ENCODE measurements at places on chromosomes 5 and 9.

GRCh38 chr5:106135473-106135872 lies 1535.3 kb downstream of the EFNA5 start:
- DNase-seq, result no peak

DNA sequence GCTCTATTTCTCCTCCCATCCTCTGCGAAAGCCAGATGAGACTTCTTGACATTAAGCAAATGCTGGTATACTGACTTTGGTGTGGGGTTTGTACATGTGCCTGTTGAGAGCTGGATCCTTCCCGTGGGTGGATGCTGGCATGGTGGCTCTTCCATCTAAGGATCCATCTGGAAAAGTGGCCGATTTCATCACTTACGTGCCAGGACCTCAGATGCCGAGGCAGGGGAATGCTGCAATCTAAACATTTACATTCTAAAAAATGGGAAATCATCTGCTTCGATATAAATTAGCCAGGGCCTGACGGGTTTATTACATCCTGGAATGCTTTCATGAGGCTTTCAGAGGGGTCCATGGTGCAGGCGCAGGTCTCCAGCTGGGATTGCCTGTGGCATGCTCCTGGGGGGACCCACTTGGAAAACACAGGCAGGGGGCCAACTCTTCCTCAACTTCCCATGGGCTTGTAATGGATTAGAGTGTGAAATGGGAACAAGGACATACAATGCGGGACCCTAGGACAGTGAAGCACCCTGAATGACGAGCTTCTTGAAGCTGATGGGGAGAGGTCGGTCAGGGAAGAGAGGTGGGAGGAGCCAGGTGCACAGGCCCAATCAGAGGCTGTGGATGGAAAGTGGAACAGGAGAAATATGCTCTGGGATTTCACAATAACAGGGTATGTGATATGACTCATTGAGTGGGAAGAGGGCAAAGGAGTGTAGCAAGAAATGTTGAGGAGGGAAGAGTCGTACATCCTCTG lies 105.5 kb upstream of the PITX1 start:
- peak; percentile 34 for DNase-seq

GRCh38 chr5:139904816-139905661 lies 109.4 kb downstream of the PSD2 start:
- DNase-seq, result no peak

DNA sequence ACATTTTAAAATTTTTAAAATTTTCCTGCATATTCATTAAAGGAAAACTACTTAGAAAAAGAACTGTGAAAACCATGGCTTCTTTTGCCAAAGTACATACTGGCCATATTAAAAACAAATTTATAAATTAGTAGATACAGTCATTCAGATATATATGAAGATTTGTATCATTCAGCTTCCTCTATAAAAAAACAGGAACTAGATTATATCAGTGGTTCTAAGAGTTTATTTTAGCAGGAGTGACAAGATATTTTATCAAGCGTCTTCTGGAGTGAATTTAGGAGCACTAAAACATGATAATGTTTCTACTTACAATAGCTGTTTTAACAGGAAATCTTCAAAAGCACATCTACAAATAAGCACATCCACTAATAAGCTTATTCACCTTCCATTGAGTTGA lies 171.4 kb downstream of the RAPGEF6 start:
- no peak for DNase-seq

DNA sequence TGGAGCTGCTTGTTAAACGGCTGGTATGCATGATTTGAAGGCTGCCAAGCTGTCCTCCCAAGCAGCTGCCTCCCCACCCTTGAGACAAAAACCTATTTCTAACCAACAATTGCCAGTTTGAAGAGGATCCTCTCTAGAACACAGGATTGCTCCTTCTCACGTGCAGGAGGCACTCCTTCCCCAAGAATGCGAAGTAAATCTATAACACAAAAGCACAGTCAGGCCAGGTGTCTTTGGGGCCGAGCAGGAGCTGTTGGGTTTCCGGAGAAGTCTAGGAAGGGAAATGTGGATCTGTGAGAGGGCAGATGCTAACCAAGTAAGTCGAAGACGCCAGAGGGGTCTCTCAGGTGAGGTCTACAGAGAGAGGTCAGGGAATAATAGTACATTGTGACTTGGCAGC lies 35.4 kb upstream of the GNPDA1 start:
- no peak for DNase-seq

- no peak for DNase-seq
These were observed 148.1 kb downstream of the MPDZ start for GRCh38 chr9:13131416-13131815.

- DNase-seq, result no peak
These were observed 246.7 kb downstream of the GAS1 start for GRCh38 chr9:86700629-86701028.

DNA sequence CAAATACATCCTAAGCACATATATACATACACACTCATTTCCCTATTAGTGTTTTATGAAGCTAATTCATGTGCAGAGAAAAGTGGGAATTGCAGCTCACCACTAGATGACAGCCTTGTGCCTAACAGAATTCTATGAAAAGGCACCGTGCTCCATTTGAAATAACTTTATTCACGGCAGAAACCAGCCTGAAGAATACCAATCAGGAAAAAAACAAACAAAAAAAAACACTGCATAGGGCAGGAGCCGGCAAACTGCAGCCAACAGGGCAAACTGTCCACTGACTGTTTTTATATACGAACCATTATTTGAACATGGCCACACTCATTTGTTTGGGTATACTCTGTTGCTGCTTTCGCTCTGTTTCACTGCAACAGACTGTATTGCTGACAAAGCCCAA lies 33.6 kb downstream of the ERMP1 start:
- peak; percentile 71 for DNase-seq

GRCh38 chr5:69001627-69002026 lies 92.2 kb upstream of the SLC30A5 start:
- DNase-seq, result no peak

DNA sequence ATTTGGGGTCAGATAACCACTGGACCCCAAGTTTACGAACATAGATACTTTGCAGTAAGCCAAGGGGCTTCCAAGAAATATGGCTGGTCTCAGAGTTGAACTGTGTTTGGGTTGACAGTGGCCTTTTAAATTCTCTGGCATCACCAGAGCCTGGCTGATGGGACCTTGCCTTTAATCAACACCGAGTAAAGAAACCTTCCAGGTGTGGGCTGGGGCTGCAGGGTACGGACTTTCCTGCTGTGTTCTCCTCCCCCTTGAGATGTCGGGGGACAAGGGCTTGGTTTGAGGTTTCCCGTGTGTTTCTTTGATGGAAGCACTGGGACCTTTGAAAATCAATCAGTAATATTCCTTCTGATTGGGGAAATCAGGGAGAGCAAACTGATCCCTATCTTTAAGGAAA lies 140.1 kb downstream of the MTX3 start:
- DNase-seq, result no peak
